ENCODE measurements at places on chromosomes 2 and 18.

GRCh38 chr2:96541398-96542152, 5.0 kb downstream of the ARID5A start:
- no peak for DNase-seq

DNA sequence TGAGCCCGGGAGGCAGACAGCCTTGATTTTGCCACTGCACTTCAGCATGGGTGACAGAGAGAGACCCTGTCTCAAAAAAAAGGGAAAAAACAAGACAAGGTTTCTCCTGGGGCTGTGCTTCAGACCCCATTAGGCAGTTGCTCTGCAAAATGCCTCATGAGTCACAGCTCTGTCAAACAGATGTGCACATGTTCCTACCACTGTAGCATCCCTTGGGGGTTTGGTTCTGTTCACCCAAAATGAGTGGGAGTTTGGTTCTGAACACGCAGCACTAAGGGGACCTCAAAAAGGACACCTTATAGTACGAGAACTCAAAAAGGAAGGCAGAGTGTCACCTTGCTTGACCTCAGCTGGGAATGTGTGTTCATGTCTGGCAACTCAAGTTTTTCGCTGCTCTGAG, 134.9 kb downstream of the RPIA start:
- no peak for DNase-seq

DNA sequence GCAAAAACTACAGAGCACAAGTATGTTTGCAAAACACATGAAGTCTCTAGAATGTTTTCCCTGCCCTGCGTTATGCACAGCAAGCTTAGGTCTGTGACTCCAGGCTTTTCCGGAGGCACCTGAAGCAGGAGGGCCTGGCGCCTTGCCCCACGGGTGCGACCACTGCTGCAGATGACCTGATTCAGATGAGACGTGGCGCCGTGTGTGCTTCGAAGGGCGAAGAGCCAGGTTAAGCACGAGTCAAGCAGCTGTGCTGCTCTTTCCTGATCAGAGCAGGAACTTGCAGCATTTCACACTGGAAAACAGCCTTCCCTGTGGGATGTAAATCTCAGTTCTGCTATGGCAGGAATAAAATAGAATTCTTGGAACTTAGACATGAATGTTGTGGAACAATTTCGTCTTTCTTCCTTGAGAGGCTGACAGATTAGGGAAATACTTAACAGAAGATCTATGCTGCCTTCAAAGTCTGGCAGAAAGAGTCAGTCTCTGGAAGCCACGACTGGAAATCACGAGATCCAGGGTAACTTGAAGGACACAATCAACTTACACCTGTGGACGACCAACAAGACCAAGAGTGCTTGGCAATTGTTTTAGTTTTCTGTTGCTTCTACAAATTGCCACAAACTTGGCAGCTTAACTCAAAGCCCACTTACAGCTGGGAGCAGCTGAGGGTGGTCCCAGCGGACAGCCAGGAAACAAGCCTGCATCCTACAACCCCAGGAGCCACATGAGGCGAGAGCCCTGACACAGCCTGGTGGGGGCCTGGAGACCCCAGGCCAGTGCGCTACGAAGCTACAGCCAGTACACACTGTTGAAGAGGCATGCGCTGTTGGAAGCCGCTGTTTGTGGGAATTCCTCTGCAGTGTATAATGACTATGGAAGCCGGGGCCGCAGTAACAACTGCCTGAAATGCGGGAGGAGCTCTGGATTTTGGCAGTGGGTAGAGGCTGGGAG, 42.9 kb downstream of the EIPR1 start:
- DNase-seq = no peak

DNA sequence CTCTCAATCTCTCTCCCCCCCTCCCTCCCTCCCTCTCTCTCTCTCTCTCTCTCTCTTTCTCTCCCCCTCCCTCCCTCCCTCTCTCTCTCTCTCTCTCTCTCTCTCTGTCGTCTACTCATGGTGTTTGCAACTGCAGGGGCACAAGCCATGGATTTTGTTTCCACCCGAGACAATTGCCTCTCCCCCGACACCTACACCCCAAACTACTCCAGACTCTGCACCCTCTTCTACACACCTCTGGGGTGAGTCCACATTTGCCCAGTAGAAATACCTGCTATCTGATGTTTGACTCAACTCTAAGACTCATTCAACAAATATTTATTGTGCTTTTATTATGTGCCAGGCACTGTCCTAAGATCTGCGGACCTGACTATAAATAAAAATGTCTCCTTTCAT, 93.7 kb downstream of the TMEM17 start:
- DNase-seq = no peak

DNA sequence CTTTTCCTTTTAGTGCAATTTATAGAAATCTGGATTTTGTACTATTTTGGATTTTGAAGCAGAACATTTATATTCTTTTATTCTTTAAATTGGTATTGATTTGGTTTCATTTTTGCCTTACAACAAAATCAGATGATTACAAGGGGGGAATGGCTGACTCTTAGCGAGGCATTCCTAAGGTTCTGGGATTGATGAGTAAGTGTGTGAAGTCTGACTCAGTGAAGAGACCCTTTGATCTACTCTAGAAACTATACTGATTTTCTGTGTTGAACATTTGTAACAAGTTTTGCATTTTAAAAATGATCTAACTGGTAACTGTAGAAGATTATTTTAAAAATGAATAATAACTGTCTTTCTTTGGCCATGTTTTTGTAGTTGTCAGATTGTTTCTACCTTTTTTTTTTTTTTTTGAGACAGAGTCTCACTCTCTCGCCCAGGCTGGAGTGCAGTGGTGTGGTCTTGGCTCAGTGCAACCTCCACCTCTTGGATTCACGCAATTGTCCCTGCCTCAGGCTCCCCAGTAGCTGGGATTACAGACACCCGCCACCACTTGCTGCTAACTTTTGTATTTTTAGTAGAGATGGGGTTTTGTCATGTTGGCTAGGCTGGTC, 48.7 kb downstream of the TTC39C start:
- no peak for DNase-seq

All from NCI-H2081 treated with DMSO at 0.1 percent for 48 hours (cell line).